ENCODE measurements at places on chromosomes 2 and 18. TPM values are rescaled to one million over a fixed set of nuclear protein-coding genes. Genes with fewer than 3 reads are reported as not detected.

DSG1 gene
- 3.5 TPM for polyA plus RNA-seq

SPATA3 gene
- 0.24 TPM for polyA plus RNA-seq

- DNase-seq = no peak
These were observed 11.8 kb downstream of the C2orf69 start for GRCh38 chr2:199922856-199923255.

DNA sequence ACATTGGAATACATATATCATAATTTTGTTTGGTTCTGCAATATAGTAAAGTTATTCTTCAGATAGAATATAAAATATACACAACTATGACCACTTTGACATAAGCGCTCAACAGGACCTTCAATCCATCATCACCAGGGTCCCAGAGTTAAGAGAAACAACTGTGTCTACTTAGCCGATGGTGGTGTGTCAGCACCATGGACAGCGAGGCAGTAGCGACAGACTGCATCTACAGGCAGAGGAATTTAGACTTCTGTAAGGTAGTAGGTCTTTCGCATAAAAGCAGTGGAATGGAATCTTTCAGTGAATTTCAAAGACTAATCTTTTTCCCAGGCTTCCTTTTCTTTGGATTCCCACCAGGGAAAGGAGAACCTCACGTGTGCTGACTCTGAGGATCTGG lies 20.5 kb upstream of the LRPPRC start:
- no peak for DNase-seq

DNA sequence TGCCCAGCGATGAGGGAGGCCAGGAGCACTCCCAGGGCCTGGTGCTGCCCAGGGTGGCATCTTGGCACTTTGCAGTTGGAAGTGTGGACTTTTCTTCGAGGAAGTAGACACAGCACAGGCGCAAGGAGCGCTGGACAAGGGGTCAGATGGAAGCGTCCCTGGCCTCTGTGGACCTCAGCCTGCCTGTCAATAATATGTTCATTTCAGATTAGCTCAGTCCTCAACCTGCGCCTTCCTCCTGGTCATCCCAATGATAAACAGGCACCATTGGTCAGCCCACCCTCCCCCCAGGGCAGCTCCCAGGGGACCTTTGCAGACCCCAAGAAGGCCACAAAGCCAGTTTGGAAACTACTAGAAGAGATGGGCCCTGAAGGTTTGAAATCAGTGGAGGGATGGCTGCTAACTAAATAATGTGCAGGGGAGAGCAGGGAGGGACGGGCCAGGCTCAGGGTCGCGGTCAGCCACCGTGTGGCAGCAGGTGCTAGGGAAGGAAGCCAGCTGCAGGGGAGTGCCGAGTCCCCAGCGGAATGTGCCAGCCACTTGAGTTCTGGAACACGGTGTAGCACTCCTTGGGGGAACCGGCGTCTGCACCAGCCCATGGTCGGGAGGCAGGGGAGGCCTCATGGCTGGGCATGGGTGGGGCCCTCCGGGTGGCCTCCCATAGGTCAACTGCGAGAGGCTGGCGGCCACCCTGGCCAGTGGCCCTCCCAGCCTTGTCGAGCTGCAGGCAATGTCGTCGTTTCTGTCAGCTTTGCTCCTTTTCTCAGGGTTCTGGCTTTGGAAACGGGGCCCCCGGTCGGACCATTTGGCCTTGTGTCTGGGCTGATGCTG lies 59.9 kb downstream of the ADI1 start:
- DNase-seq = no peak

- peak; percentile 42 for DNase-seq
These were observed at the start of gene GPR35 for GRCh38 chr2:240624950-240625621. GPR35 (plus strand) TSS chr2:240625480; CDS start chr2:240629953, 4,473 bp downstream.

COBLL1 gene
- polyA plus RNA-seq = not detected

- DNase-seq = no peak
These were observed 46.6 kb upstream of the RHOB start for GRCh38 chr2:20400306-20400705.

DNA sequence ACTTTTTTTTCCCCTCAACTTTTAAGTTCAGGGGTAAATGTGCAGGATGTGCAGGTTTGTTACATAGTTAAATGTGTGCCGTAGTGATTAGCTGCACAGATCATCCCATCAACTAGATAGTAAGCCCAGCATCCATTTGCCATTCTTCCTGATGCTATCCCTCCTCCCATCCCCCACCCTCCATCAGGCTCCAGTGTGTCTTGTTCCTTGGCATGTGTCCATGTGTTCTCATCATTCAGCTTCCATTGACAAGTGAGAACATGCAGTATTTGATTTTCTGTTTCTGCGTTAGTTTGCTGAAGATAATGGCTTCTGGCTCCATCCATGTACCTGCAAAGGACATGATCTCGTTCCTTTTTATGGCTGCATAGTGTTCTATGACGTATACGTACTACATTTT lies 47.2 kb upstream of the STON1 start:
- no peak for DNase-seq

HEATR5B gene
- 13.7 TPM for polyA plus RNA-seq

INPP5D gene
- 104 TPM for polyA plus RNA-seq

CDKL4 gene
- not detected for polyA plus RNA-seq

DNER gene
- not detected for polyA plus RNA-seq

DNA sequence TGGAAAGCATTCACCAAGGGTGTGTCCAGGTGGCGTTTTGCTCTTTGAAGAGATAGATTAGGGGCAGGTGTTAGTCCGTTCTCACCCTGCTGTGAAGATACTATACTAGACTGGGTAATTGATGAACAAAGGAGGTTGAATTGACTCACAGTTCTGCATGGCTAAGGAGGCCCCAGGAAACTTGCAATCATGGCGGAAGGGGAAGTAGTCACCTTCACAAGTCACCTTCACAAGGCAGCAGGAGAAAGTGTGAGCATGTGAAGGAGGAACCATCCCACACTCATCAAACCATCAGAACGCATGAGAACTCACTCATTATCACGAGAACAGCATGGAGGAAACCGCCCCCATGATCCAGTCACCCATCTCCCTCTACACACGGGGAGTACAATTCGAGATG lies 135.7 kb upstream of the NFATC1 start:
- no peak for DNase-seq

GRCh38 chr2:58202404-58202803 lies 38.7 kb downstream of the FANCL start:
- DNase-seq = no peak

DNA sequence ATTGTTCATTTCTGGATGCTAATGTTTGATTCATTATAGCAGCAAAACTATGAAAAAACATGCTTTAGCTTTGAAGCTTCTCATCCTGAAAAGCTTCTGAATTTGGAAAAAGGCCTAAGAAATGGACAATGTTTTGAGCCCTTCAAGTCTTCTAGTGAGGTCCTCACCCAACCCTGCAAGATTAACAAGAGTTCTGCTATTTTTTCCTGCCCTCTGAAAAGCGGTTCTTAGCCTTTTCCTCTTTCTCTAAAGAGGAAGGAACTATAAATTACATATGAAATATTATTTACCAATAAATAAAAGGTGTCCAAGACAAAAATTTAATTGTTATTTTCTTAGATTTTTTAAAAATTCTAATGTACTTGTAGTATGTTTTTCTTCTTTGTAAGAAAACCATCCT lies 19.9 kb upstream of the CDH19 start:
- no peak for DNase-seq

- no peak for DNase-seq
These were observed 185.4 kb downstream of the TFCP2L1 start for GRCh38 chr2:121099329-121100290.

SULT1C4 gene
- polyA plus RNA-seq = not detected

DNA sequence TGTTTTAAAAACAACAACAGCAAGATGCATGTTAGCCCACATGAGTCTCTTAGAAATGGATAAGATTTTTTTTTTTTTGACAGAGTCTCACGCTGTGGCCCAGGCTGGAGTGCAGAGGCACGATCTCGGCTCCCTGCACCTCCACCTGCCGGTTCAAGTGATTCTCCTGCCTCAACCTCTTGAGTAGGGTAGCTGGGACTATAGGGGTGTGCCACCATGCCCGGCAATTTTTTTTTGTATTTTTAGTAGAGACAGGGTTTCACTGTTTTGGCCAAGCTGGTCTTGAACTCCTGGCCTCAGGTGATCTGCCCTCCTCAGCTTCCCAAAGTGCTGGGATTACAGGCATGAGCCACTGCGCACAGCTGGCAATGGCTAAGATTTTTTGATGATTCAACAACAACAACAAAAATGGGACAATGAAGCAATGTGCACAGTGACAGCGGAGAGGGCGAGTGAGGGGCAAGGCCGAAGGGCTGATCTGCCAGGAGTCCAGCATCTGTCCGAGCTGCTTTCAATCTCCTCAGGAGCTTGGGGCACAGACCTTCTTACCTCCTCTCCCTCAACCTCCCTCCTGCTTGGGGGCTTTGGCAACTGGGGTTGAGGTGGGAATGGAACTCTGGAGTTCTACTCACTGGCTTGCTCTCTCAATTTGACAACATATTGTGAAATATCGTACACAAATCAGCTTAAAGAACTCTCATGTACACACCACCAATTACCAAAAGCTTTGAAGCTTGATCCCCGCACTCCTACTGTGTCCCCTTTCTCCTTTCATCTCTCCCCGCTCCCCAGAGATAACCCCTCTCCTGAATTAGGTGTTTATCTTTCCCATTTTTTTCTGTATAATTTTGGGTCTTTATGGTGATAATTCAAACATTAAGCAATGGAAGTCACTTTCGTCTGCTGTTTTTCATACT lies 3.4 kb downstream of the ABCG8 start:
- no peak for DNase-seq

DNA sequence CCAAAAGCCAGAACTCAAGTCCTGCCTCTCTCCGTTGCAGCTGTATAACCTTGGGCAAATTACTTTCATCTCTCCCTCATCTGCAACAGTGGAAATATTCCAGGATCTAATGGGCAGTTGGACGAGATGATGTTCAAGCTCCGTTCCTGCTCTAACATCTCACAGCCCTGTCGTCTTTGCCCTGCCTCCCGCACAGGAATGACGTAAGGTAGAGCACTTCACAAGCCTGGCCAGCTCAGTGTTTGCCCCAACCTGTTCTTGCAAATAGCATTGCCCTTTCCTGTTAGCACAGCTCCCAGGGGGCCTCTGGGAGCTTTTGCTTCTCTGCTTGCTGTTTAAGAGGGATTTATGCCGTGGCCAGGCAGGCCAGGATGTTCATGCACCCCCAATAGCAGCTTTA lies 107.9 kb downstream of the KLHL29 start:
- no peak for DNase-seq

RIT2 gene
- not detected for polyA plus RNA-seq

DNA sequence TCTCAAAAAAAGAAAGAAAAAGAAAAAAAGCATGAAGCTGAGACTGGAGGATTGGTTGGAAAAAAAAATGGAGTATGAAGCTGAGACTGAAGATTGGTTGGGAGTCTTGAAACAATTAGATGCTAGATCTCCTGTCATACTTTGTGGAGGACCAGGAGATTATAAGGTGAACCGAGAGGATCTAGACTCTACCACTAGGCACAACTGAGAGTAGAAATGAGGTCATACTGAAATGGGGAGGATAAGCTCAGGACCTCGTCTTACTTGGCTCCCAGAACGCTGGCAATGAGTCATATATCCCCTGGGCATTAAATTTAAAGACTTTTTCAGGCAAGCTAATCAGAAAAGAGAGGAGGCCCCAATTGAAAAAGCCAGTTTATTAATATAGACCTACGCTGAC lies 3.3 kb upstream of the ORC2 start:
- DNase-seq = peak; percentile 31

- no peak for DNase-seq
These were observed 33.5 kb downstream of the POLE4 start for GRCh38 chr2:74991977-74992376.

CDH20 gene
- not detected for polyA plus RNA-seq

GRCh38 chr2:101200676-101201075 lies 49.5 kb upstream of the TBC1D8 start:
- no peak for DNase-seq

- DNase-seq = no peak
These were observed 32.2 kb downstream of the RFX8 start for GRCh38 chr2:101442667-101443061.

- DNase-seq = no peak
These were observed 221.0 kb downstream of the MTX2 start for GRCh38 chr2:176490061-176490861.

SP100 gene
- polyA plus RNA-seq = 182 TPM

CRYBA2 gene
- polyA plus RNA-seq = not detected

GRCh38 chr2:150610670-150611279 lies 123.3 kb upstream of the RND3 start:
- DNase-seq = no peak

POU3F3 gene
- not detected for polyA plus RNA-seq

DNA sequence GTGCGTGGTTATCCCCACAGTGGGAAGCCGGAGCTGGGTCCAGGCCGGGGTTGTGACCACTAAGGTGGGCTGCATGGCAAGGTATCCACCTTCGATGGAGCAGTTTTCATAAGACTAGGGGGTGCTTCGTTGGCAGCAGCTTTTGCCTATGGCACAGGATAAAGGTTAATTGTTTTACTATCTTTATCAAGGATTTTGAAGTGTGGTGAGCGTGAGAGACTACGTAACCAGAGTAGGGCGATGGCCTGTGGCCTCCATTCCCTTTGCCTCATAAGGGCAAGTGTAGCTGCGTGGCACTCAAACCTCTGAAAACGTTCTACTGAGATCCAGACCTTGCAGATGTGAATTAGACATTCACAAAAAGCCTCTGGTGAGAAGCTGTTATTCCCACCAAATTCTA lies 206.6 kb downstream of the ACKR3 start:
- DNase-seq = no peak

FOXI3 gene
- polyA plus RNA-seq = not detected

GRCh38 chr2:119405151-119405550 lies 26.5 kb upstream of the TMEM37 start:
- DNase-seq = no peak

- DNase-seq = no peak
These were observed 772.6 kb downstream of the TSN start for GRCh38 chr2:122528061-122528460.

- DNase-seq = no peak
These were observed 121.1 kb upstream of the TEX51 start for GRCh38 chr2:126777620-126777978.

ACTR2 gene
- 186 TPM for polyA plus RNA-seq

DNA sequence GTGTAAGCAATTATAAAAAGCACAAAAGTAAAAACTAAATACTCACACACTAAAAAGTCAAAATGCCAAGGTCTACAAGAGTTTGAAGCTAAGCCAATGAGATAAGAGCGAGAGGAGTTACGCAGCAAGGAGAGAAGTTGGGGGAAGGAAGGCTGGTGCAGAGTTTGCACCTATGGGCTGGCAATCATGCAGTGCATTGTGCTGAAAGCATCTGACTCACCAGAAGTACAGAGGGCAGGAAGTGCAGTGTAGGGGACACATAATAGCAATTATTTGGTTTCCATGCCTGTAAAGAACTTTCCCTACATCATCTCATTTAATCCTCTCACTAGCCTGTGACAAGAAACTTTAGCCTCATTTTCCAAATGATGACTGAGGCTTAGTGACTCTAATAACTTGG lies 142.7 kb upstream of the KYNU start:
- no peak for DNase-seq

DNA sequence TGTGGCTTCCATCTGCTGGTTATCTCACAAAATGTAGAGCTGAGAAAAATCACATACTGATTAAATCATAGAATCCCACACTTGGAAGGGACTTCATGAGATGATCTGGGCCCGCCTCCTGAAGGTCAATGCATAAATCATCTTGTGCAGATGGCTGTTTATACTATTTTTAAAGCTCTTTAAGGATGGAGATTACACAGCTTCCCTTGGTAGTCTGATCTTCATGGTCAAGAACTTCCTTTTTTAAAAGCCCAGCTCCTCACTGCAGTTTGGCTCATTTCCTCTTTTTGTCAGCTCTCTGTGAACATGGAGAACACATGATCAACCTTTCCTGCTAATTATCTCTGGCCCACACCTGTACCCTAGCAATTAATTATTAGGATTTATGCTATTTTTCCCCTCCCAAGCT lies 25.9 kb downstream of the GCG start:
- DNase-seq = peak; percentile 49

All from GM12878 (cell line).